ENCODE measurements at places on chromosomes 12 and 14.

DNA sequence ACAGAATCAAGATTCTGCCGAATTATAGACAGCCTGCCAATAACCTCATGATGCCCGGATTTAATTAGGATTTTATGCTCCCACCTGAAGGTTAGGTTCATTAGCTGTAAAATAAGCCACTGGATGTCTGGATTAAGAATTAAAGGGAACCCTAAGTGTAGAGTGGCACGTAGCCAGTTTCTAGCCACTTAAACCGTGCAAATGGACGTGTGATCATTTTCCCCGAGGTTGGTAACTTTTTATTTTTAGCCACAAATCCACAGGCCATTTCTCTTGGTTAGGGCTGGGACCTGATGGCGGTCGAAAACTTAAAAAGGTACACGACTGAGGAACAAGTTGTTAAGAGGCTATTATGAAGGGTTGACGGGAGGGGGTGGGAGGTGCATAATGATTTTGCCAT, 127.3 kb upstream of the TMPO start:
- DNase-seq: no peak

GRCh38 chr12:105399428-105400081, 69.1 kb downstream of the C12orf75 start:
- DNase-seq: no peak

- peak; percentile 88 for DNase-seq
Measured at GRCh38 chr12:89947437-89948270, 239.0 kb upstream of the ATP2B1 start.

DNA sequence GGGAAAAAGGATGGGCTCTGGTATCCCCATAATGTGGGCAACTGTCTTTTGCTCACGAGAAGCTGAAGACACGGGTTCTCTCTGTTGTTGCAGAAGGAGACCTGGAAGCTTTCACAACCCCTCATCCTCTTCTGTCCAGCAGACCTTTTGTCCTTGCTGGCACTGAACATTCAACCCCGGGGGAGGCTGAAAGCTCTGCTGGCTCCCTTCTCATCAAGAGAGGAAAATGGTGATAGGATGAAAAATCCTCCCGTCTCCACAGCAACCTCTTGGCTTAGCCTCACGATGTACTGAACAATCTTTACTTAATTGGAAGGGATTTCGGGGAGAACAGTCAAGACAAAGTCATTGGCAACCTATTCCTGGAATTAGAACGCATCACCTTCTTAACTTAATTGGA, 39.0 kb downstream of the ELK3 start:
- no peak for DNase-seq

DNA sequence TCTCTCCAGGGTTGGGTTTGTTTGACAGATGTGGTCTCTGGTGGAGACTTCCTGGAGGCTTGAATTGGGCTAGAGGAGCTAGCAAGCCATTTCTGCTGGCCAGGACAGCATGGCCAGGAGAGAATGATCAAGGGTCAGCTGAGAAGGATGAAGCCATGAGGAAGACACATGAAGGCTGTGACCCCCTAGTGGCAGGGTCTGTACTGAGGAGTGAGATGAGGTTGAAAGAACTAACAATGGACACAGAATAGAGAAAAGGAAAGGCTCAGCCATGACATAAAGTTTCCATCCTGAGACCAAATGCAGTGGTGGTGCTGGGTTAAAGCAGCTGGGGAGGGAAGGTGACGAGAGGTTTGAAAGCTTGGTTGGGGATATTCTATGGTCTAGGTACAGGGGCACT, 89.9 kb downstream of the NT5DC3 start:
- DNase-seq: no peak

- no peak for DNase-seq
Measured at GRCh38 chr12:109531411-109531810, 41.9 kb downstream of the MMAB start.

DNA sequence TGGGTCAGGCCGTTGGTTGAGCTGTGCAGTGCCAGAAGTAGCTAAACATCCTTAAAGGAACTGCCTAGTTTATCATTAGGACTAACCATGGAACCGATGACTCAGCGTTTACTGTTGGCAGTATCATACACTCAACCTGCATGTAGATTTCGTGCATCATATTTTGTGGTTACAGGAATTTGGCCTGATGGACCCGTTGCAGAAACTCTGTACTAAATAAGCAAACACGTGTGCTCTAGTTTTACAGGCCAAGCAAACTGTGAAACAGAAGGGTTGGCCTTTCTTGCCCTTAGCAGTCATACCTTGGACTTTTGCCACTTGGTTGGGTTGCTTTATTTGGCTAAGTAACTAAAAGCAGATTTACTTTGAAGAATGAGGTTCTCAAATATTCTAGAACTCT, 35.6 kb downstream of the DGLUCY start:
- peak; percentile 100 for DNase-seq

DNA sequence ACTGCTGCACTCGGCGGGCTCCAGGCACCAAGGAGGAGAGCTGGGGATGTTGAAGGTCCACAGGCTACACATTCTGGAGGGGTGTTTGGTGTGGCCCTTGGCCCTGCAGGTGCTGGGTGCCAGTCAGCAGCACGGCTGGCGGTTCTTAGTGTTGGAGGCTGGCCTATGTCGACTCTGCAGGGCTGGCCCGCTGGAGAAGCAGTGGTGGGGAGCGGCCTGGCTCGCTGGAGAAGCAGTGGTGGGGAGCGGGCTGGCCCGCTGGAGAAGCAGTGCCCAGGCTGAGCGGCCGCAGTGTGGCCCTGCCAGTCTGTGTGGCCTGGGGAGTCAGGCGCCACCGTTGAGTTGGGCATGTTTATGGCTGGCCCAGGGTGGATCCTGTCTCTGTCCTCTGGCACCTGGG, 27.3 kb downstream of the MTA1 start:
- DNase-seq: no peak

DNA sequence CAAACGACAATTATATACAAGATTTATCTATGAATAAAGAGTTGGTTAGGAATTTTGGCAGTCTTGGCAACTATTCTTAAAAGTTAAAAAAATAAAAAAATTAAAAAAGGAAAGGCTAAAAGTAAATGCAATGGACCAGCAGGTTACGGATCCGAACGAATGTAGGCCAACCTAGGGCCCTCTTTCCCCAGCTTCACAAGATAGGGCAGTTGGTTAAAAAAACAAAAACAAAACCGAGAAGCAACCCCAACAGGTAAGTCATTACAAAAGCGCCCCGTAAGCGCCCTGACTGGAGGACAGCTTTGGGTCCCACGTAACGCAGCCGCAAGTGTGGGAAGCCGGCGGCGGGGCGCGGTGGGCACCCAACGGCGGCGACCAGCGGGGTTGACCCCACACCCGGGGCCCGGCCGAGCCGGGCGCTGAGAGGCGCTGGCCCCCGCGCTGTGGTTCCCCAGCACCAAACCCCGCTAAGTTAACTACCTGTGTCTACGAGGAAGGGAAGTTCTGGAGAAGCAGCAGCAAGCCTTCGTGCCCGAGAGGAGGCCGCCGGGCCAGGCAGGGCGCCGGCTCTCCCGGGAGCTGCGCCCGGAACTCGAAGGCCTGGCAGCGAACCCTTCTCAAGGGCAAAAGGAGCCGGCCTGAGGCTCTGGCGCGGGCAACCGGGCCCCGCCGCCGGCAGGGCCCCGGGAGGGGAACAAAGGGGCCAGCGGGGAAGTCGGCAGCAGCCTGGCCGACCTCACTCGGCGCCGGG, 882 bp downstream of the HECTD1 start:
- DNase-seq: peak; percentile 34

DNA sequence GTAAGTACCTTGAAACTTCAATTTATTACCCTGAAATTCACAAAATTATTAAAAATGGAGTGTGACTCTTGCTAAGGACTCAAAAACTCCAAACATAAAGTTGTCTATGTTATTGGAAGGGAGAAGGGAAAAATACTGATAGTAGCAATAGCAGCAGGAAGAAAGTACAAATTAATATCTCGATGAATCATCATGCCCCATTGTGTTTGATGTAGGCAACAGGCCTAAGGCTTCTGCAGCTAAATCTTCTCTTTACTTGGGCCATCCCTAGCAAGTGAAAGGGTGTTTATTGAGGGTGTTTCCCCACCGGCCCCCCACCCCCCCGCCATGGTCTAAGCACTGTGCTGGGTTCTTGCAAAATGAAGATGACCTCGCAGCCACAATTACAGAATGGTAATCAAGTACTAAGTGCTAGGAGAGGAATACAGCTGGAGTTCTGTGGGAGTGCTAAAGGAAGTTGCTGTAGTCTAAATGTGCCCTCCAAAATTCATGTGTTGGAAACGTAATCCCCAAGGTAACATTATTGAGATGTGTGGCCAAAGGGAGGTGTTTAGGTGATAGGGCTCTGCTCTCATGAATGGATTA, 76.5 kb downstream of the SNAPC1 start:
- DNase-seq: no peak

- no peak for DNase-seq
Measured at GRCh38 chr14:72708708-72709475, 185.0 kb downstream of the DPF3 start.

DNA sequence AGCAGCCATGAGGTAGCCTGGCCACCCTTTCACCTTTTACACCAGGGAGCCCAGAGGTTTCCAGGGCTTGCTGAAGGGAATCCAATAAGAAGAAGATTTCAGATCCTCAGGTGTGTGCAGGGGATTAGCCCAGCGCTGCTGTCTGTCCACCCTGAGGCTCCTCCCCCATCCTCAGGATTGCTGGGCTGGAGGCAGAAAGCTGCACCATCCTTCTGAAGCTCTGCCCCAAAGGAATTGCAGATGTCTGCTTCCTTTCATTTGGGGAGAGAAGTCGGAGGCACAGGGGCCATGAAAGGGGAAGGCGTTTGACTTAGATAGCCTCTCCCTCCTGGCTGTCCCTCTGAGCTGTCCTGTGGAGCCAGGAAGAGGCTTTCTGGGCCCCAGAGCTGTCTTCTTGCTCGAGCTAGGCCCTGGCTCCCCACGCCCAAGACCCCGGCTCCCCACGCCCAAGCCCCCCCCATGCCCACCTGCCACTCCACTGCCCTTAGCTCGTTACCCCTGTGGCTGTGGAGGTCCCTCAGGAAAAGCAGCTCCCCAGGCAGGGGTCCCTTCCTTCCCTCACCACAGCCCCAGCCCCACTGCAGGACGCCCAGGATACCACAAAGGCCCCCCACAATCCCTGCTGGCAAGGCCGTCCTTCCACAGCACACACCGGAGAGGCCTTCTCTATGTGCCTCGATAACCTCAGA, 359.0 kb downstream of the CACNA1C start:
- DNase-seq: no peak

DNA sequence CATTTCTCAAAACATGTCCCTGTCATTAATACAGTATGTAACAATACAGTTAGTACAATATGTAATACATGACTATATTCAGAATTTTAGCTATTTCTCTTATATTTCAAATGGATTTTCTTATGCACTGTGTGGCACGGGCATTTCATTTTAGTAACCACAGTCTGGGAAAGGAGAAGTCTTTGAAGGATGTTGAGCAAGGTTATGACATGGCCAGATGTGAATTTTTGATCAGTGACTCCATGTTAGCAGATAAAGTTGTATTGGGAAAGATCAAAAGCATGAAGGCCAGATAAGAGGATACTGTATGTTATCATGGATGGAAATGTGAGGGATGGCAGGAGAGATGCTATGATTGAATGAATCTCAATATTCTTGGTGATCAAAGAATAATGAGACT, 285.2 kb downstream of the NAV3 start:
- peak; percentile 34 for DNase-seq

- no peak for DNase-seq
Measured at GRCh38 chr12:103105971-103106597, 148.6 kb downstream of the ASCL1 start.

All from AG10803 (cell line).